ENCODE measurements at places on chromosomes 12 and 14.

- DNase-seq = no peak
Observed at GRCh38 chr14:33576014-33576413, 374.9 kb downstream of the EGLN3 start.

DNA sequence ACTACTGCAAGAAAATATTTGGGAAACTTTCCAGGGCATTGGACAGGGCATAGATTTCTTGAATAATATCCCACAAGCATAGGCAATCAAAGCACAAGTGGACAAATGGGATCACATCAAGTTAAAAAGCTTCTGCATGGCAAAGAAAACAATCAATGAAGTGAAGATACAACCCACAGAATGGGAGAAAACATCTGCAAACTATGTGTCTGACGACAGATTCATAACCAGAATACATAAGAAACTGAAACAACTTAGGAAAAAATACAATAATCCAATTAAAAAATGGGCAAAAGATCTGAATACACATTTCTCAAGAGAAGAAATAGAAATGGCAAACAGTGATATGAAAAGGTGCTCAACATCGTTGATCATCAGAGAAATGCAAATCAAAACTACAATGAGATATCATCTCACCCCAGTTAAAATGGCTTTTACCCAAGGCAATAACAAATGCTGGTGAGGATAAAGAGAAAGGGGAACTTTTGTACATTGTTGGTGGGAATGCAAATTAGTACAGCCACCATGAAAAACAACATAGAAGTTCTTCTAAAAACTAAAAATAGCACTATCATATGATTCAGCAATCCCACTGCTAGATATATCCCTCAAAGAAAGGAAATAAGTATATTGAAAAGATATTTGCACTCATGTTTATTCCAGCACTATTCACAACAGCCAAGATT lies 33.8 kb upstream of the ATP2B1 start:
- DNase-seq = no peak

DNA sequence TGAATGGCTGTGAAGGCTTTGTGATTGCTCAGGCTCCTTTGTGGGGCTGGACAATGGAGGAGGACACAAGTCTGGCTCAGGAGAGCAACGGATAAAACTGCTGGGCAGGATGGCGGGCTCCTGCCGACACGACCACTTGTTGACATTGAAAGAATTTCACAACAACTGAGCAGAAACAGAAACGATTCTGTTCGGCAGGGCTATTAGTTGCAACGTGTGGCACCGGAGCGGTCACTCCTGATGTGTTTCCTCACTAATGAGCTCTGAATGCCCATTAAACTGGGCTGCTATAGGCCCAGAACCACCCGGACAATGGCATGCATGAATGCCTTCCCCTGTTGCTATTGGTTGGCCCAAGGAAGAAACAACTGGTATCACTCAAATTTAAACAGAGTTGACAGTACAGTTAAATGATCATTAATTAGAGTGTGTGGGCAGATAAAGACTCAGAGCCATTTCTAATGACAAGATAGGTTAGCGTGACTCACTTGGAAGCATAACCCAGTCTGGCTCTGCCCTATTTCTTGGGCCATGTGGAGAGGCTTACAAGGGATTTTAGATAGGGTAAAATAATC lies 142.9 kb downstream of the ASCL1 start:
- DNase-seq = no peak

GRCh38 chr12:76346236-76346635 lies 2.0 kb downstream of the BBS10 start:
- DNase-seq = no peak

DNA sequence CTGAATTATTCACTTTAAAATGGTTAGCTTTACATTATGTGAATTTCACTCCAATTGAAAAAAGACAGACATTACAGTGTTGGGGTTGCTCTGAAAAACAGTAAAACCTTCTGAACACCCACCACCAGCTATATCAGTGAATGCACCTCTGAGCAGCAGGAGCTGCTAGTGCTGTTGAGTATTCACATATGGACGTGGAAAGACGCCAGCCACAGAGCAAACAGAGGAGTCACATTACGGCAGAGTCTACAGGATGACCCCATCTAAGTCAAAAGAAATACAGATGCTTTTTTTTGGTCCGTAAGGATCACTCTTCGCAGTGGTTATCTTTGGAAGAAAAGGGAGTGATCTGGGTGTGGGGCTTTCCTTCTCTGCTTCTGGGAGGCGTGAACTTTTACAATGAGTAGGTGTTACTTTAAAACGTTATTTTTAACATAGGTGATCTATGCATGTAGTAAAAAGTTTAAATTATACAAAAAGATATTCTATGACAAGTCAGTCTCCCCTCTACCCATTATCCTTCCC lies 4.5 kb downstream of the HVCN1 start:
- DNase-seq = no peak

GRCh38 chr14:86086962-86087361 lies 557.0 kb downstream of the FLRT2 start:
- DNase-seq = no peak

- peak; percentile 24 for DNase-seq
Observed at GRCh38 chr12:119659289-119659897, 8.5 kb upstream of the PRKAB1 start.

DNA sequence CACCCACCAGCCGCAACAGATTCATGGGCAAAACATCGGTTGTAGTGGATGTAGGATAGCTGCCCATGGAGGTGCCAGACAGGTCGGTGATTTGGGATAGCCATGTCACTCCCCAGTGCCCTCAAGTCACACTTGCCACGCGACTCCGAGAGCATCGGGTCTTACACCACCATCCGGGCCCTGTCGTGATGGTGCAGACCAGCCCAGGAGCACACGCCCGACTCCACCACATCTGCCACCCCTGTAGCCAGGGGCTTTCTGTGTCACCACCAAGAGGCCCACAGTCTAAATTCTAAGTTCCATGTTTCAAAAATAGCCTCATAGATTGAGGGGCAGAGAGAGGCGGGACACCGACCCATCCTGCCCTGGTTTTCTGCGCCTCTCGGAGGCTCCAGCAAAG lies 18.0 kb downstream of the FOXN4 start:
- no peak for DNase-seq

DNA sequence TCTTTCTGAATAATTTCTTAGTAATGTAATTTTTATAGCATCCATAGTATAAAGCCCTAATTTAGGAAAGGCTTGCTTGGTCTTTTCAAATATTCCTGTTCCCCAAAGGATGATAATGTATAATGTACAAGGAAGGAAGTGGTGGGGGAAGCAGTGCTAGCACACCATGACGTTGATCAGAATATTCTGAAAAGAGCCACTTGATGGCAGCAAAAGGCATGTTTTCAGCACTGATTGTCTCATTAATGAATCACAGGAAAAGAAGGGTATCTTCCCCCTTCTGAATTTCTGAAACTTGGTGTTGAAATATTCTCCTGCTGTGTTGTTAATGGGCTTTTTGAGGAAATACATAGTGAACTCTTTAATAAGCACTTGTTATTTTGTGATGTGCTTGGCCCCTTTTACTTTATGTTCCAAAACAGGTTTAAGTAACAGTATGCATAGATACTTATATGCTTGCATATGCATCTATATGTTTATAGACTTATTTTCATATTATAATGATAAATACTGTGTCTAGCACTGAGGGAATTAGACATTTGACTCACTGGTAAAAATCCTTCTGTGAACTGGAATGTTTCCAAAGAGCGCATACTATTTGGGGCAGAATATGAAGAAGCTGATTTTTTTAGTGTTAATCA lies 122.0 kb downstream of the TMEM117 start:
- DNase-seq = no peak

- DNase-seq = no peak
Observed at GRCh38 chr12:44063671-44064070, 227.8 kb downstream of the TMEM117 start.

DNA sequence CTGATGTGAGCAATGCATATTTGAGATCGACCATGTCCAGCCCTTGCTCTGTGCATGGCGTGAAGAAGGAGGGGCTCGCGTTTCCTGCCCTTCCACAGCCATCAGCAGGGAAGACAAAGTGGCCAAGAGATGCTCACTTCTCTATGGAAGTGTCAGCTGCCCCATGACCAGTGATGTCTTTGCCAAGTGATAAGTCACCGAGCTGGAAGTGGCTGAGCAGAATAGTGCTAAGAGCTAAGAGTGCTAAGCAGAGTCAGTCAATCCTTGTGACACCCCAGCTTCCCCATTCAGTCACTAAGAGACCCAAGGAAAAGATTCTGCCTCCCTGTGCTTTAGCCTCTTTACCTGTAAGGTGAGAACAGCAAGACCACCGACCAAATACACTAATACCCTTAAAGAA lies 50.5 kb upstream of the CEP83 start:
- DNase-seq = no peak

DNA sequence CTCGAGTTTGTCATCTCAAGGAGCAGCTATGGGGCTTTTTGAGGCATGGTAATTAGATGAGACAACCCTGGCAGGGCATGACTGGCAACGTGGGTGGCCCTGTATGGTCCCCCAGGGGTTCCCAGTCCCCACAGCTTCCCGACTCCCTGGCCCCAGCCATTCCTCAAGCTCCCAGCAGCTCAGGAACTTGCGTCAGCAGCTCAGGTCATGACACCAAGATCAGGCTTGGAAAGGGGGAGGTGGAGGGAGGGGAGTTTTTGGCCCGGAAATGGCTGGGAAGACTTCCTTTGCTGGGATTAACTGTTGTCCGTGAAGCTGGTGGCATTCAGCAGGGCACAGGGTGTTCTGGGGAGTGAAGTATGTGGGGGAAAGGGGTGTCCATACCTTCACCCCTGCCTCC lies 10.4 kb upstream of the NRIP2 start:
- no peak for DNase-seq

DNA sequence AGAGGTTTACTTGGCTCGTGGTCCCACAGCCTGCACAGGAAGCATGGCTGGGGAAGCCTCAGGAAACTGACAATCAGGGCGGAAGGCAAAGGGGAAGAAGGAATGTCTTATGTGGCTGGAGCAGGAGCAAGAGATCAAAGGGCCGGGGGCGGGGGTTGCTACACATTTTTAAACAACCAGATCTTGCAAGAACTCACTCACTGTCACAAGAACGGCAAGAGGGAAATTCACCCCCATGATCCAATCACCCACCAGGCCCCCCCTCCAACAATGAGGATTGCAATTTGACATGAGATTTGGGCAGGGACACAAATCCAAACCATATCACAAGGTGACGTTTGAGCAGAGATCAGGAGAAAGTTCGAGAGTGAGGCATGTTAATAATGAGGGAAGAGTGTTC lies 163.7 kb upstream of the RPH3A start:
- DNase-seq = no peak

- no peak for DNase-seq
Observed at GRCh38 chr14:37472906-37473305, 122.1 kb downstream of the FOXA1 start.

- no peak for DNase-seq
Observed at GRCh38 chr14:105530285-105531087, 4.1 kb downstream of the TMEM121 start.

- no peak for DNase-seq
Observed at GRCh38 chr14:55819610-55820304, 239.8 kb downstream of the KTN1 start.

DNA sequence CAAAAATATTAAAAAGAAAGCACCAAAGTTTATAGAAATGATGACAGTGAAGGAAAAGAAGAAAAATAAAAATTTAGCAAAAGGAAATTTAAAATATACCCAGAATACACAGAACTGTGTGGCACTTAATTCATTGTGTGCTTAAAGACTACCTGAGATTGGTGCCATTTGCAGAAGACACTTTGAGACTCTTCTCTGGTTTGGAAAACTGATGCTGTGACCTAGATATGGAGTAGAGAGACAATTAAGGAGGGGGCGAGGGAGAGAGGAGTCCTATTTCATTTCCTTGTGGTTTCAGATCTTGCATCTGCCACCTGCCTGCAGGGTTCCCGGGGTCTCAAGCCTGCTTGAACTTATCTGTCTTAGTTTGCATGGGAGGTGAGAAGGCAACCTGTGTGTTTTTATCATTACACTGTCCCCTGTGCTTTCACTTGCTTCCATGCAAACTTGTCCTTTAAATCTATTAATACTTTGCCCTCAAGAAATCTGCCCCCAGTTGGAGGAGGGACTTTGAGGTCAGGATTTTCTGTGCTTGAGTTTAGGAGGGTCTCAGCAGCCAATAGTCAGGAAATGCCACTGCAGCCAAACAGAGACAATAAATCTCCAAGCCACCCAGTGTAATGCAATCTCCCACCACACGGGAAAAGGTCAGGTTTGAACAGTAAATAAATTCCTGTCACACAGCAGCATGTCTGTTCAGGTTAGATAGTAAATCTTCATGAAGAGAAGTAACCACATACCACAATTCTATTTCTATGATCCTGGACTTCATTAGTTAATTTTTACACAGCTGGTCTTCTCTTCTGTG lies 119.4 kb downstream of the CAND1 start:
- DNase-seq = no peak

- DNase-seq = no peak
Observed at GRCh38 chr14:59132796-59133494, 55.5 kb upstream of the DAAM1 start.

- peak; percentile 7 for DNase-seq
Observed at GRCh38 chr14:64891839-64892375, 12.2 kb upstream of the SPTB start.

DNA sequence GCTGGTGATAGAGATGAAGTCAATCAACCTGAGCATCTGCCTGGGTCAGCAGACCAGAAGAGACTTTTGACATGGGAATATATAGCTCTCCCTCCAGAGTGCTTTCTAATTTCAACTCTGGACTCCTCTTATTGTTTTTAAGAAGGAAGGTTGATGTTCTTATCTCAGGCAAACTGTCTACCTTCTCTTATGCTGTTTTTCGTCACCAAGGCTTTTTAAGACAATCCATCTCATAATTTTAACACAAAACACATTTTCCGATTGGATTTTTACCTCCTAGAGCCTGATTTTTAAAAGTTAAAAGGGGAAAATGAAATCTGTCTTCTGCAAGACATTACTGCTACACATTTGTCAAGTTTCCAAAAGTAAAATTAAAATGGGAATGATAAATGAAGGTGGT lies 368.7 kb upstream of the MIS18BP1 start:
- DNase-seq = no peak

DNA sequence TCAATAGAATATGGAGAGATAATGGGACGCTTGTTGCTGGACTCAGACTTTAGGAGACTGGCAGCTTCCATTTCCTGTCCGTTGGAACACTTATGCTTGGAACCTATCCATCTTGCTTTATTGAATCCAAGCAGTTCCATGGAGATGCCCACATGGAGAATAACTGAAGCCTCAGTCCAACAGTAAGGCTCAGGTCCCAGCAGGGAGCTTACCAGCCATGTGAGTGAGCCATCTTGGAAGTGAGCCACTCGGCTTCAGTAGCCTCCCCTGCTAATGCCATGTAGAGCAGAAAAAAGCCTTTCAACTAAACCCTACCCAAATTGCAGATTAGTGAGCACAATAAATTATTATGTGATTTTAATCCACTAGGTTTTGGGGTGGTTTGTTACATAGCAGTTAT lies 538.8 kb upstream of the STXBP6 start:
- no peak for DNase-seq

- DNase-seq = no peak
Observed at GRCh38 chr14:47252802-47253201, 422.6 kb downstream of the MDGA2 start.

- DNase-seq = no peak
Observed at GRCh38 chr14:32205554-32205953, 2.5 kb upstream of the RNU6-8 start.

GRCh38 chr14:103562179-103562428 lies 353 bp downstream of the BAG5 start:
- DNase-seq = no peak

Measured in stimulated activated CD8-positive, alpha-beta memory T cell treated with anti-CD3 and anti-CD28 coated beads, Interleukin-12 subunit alpha, Interleukin-12 subunit beta, amount 100 ng/mL, for 1 hour (primary cell).